ENCODE measurements at places on chromosomes 6 and 20. TPM values are rescaled to one million over a fixed set of nuclear protein-coding genes. Genes with fewer than 3 reads are reported as not detected.

The HS3ST5 gene
- total RNA-seq: 0.25 TPM

- DNase-seq: no peak
These were observed 45.6 kb upstream of the SPDEF start for GRCh38 chr6:34601706-34602105.

- peak; percentile 70 for DNase-seq
These were observed 98.7 kb downstream of the SULF2 start for GRCh38 chr20:47686545-47686944.

The C6orf132 gene
- 18.9 TPM for total RNA-seq

DNA sequence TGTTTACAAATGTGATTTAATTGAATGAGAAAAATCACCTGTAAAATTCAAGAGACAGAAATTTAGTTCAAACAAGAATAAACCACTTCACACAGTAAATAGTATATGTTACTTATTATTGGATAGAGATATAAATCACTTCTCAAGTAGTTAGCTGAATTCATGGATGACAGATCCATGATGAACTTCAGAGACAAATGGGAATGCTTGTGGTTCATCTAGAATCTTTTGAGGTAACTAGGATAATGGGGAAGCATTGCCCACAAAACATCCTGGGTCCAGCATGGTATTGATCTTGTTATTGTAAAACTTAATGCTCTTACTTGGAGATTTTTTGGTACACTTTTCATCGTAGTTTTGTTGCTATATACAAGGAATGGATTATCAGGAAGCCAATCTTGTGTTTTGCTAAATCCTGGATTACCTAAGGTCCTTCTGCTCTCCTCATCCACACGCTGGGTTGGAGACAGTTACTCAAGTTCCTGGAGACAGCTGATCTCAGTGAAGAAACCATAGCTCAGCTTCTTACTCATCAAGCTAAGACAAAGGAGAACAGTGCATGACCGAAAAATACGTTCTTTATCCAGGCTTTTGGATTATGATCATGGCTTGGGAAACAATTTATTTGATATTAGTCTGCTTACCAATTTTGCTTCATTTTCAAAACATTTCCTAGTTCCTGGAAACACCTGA is 142.5 kb upstream of the PREP start:
- no peak for DNase-seq

GRCh38 chr20:32470025-32470861 is 112.1 kb downstream of the ASXL1 start:
- peak; percentile 70 for DNase-seq

GRCh38 chr20:10647471-10647870 is 26.3 kb downstream of the JAG1 start:
- no peak for DNase-seq

The SIRPB2 gene
- total RNA-seq: not detected

DNA sequence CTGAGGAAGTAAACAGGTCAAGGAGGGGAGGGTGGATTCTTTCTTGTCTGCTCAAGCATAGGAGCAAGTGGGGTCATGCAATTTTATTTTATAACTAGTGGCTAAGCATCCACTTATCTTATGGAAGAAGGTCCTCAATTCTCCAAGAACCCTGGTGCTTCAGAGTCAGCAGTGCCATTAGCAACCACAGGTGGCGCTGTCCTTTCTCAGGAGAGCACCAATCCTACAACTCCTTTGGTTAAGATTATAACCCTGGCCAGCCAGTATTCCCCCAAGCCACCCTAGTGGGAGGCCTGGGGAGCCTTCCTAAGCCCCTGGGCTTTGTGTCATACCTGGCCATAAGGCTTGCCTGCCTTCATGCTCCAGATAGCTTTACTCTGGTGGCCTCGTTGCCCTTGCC is 60.7 kb downstream of the PCSK2 start:
- DNase-seq: no peak

GRCh38 chr6:35484921-35485392 is 11.9 kb downstream of the TEAD3 start:
- no peak for DNase-seq

DNA sequence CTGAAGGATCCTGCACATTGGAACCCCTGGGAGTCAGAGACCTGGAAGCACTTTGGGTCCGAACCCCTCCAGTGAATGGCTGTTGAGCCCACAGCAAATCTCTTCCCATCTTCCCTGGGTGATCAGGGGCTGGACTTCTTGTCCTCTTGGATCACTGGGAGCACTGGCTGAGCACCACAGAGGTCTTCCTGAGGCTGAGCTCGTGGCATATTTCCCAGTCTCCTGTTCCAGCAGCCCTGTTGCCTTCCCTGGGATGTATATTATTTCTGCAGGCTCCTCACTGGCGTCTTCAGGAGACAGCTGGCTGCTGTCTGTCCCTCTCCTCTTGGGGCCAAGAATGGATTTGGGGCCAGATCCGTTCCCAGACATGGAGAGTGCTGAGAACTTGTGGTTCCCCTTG is 43.4 kb downstream of the PTK7 start:
- DNase-seq: no peak

DNA sequence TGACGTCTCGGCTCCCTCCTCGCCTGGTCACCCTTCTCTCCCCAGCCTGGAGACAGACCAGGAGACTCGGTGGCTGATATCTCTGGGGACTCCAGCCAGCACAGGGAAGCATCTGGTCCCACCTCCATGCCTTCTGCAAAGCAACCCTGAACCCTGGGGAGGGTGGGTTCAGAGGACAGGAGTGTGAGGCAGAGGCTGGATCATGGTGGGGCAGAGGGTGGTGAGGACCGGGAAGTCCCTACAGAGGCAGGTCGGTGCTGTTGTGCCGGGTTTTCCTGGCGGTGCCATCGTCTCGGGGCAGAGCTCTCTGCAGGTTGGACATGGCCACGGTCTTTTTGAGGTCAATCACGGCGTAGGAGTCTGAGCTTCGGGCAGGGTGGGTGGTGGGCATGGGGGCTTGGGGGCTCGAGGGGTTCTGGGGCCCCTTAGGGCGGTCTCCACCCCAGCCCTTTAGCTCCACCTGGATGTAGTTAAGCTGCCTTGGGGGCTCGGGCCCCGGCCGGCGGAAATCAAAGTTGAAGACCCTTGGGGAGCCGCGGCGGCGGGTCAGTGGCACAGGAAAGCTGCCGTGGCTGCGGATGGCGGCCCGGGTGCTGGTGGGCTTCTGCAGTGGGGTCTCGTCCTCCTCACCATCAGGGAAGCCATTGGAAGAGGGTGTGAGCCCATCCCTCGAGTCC is 9.2 kb downstream of the FRS3 start:
- no peak for DNase-seq

GRCh38 chr6:7784248-7784647 is 58.3 kb downstream of the BMP6 start:
- DNase-seq: no peak

DNA sequence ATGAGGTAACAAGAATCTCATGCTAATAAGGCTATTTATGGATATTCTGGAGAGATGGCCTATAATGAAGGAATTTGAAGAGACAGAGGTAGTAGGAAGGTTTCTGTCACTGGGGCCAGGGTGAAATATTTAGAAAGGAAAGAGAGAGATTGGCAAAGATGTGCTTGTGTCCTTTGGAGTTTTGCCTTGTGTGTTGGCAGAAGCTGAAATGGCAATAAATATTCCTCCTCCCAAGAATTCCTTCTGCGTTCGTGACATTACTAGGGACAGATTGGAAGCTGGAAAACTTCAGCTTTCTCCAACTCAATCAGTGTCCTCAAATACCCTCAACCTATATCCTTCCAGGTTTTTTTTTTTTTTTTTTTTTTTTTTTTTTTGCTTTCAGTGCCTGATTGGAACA is 6.3 kb downstream of the SAMD5 start:
- DNase-seq: no peak

The TOX2 gene
- 7.3 TPM for total RNA-seq

DNA sequence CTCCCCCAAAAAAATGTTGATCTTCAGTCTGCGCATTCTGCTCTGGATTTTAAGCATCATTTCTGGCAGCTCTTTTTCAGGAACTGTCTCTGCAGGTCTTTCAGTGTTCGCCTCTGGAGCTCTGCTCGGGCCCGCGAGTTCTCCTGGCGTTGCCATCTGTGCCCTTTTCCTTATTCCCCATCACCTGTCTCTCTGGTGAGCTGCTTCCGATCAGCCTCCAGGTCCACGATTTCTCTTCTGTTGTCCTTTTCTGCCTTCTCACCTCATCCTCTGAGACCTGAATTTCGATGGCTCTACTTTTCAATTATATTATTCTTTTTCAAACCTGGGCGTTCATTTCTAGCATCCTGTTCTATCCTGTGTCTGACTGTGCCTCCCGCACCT is 590 bp upstream of the MAP1LC3A start:
- no peak for DNase-seq

GRCh38 chr6:149714442-149714841 is 3.5 kb downstream of the LATS1 start:
- no peak for DNase-seq

DNA sequence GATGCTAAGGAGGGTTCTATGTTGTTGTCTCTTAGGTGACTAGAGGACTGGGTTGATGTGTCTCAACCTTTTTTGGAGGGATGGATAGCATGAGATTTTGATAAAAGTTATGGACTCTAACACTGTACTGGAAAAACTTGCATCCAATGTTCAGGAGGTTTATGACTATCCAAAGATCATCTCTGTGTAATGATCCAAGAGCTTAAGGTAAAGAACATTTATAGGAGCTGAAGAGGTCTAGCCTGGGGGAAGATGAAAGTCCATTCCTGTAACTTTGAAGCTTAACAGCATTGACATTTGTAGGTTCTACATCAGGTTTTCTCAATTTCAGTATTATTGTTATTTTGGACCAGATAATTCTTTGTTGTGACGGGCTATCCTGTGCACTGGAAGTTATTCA is 48.9 kb downstream of the ESF1 start:
- no peak for DNase-seq

GRCh38 chr20:54079652-54080051 is 9.3 kb upstream of the BCAS1 start:
- no peak for DNase-seq

DNA sequence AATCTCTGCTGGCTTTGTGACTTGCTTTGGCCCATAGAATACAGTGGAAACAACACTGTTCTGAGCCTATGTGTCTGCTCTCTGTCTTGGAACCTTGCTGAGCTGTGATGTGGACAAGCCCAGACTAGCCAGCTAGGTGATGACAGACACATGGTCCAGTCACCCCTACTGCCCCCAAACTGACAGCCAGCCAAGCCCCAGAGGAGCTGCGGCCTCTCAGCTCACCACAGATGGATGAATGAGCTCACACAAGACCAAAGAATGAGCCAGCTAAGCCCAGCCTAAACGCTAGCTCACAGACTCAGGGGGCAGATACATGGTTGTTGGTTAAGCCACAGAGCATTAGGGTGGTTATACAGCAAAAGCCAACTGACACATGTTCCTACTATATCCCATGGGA is 4.1 kb downstream of the AARS2 start:
- no peak for DNase-seq

The NT5DC1 gene
- total RNA-seq: 7.3 TPM

GRCh38 chr20:38156888-38157634 is 8.0 kb downstream of the TGM2 start:
- DNase-seq: no peak

- no peak for DNase-seq
These were observed 172.6 kb upstream of the MANEA start for GRCh38 chr6:95404777-95405176.

DNA sequence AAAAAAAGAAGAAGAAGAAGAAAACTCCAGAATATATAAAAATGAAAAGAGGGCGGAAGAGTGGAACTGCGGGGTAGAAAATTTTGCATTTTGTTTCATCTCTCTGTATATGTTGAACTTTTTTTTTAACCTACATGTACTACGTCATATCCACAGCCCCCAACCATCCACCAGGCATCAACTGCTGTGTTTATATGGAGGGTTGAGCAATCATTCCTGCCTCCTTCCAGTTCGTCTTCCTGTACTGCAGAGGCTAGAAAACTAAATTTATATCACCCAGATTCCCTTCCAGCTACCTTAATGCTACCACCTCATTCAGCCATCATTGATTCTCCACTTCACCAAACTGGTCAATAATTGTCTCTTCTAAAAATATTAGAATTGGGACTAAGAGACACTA is 9.5 kb upstream of the SIGLEC1 start:
- no peak for DNase-seq

DNA sequence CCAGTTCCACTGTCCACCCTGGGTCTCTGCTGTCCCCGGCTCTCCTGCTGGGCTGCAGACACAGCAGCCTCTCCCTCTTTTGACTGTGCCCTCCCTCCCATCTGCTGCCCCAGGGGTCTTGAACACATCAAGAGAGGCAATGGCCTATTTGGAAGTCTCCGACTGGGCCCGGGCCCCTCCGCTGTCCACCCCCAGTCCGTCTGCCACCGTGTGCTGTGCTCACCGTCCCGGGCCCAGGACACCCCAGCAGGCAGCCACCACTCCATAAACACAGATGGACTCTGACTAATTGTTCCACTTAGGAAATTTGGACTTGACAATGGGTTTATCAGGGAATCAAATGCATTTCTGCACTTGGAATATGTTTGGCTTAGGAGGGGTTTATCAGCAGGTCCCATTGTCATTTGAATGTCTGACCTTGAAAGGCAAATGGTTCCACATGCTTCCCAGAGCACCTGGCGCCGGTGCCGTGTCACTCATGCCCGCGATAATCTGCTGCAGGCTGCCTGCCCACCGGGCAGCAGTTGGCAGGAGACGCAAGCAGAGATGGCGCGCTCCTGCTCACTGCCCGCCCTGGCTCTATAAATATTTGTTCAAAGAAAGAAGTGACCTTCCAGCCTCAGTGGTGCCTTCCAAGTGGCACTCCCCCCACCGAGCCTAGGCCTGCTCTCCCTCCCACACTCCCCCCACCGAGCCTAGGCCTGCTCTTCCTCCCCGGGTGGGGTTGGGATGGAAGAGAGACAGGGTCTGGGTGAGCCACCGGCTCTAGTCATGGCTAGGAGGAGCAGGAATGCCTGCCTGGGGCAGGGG is 18.8 kb upstream of the FRMD1 start:
- DNase-seq: no peak

DNA sequence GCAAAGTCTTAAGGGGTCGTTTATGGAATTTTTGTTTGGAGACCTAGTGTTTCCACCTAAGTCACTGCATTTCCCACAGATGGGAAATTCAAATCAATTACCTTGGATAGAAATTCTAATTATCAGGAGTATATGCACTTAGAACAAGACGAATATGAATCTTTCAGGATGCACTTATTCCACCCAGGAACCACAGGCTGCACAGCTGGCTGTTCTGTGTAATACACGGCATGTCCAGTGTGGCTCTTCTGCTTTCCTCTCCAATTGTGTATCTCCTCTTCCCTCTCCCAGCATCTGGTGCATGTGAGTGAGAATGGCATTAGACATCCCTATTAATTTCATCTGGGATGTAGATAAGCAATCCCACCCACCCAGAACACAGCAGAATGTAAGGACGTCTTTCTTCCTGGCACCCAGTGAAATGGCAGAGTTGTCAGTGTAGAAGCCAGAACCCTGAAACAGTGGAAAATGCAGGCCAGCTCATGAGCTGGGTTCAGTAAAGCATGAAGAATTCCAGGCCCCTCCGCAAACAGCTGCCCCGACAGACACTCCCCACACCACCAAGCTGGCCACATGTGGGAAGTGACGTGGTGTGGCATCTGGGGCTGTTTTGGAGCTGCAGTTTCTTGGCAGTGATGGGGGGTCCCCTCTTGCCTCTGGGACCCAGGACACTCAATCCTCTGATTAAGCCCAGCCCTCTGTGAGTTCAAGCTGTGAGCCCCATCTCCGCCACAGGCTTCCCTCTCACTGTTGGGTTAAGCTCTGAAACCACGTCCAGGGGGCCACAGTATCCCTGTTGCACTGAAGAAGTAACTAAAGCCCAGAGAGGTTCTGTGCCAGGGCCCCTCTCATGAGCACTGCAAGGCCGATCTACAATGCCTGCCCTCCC is 180.1 kb upstream of the CST7 start:
- no peak for DNase-seq
